AG09309 (cell line): ENCODE measurements at places on chromosomes 4 and X.

DNA sequence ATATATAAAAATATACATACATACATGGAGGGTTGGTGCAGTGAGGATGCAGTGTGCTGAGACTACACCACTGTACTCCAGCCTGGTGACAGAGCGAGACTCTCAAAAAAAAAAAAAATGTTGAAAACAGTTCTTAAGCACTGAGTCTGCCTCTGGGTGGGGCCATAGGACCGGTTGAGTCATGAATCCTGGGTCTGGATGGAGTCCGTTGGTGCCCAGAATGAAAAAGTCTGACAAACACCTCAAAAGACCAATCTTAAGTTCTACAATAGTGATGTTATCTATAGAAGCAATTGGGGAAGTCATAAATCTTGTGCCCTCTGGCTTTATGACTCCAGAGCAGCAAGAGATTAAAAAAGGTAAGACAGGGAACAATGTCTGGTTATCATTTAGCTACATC is 70.4 kb downstream of the FGFBP1 start:
- no peak for DNase-seq

GRCh38 chr4:688854-689681 is at the start of gene SLC49A3:
Gene SLC49A3, minus strand, starts transcription at chr4:689151. Its CDS starts 24 bp downstream, at chr4:689127.
- no peak for DNase-seq

- no peak for DNase-seq
Observed at GRCh38 chr4:126916049-126916625, 716.6 kb upstream of the INTU start.

- no peak for DNase-seq
Observed at GRCh38 chr4:54548098-54548620, 109.6 kb upstream of the KIT start.

DNA sequence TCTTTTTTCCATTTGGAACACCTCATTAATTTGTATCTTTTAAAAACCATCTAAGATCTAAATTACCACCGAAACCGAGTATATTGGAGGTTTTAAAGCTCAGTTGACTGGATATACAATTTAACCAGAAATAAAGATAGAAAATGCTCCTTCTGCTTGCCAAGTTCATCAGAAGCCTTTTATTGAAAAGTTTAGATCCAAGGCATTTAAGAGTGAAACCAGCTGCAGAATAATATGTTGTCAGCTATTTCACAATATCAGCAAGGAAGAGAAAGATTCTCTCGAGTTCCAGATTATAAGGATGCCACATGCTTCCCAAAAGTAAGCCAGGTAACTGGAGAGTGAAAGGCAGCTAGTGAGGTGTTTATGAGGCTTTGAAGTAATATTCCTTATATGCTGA is 217.4 kb downstream of the DCTD start:
- no peak for DNase-seq

GRCh38 chr4:176979416-176979815 is 186.7 kb upstream of the VEGFC start:
- DNase-seq: no peak

DNA sequence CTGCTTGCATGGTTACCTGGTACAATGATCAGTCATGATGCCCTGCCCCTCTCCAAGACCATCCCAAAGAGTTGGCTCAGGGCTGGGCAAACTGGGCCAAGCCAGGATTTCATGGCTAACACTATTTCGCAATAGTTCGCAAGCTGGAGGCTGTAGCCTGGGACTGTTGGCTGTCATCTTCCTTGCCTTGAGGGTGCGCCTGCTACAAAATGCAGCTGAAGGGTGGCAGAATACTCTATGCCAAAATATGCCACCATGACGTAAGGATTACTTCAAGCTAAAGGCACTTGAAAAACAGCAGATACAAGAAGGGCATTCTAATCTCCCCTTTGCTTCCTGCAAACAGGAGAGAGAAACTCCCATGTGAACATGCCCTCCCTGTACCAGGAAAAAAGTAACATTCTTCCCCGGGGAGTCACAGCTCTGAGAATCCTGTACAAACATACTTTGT is 21.0 kb downstream of the SAT1 start:
- DNase-seq: no peak

GRCh38 chrX:49166914-49167739 is 4.6 kb downstream of the MAGIX start:
- DNase-seq: peak; percentile 49

- no peak for DNase-seq
Observed at GRCh38 chr4:104719539-104720230, 225.0 kb upstream of the CXXC4 start.

GRCh38 chr4:136246876-136247275 is 1285.4 kb downstream of the PCDH18 start:
- DNase-seq: no peak

DNA sequence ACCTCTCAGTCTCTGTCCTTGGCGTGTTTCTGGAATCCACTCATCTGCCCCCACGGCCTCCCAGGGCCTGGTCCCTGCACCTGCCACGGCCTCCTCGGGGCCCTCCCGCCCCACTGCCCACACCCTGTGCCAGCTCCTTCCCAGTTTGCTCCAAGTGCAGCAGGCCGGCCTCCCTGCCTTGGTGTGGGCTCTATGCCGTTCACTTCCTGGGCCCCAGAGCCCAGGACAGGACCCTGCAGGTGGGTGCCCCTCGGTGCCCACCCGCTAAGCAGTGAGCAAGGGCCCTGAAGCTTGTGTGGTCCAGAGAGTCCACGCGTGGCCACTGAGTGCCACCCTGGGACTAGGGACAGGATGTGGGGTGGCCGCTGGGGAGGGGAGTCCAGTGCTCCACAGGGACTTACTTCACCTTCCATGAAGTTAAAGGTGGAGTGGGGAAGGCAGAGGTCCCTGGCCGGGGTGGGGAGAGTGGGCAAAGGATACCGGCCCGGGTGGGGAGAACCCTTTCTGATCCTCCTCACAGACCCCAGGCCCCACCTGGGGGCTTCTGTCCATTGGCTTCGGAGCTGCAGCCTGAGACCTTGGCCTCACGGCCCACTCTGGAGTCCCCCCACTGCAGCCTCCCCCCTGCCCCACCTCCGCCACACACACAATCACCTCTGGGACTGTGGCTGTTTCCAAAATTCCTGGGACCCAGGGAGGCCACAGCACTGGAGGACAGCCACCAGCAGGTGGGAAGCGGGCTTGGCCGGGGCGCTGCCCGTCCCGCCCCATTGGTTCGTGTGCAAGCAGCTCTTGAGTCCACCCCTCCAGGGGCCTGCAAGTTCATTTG is 60.0 kb upstream of the NKX1-1 start:
- DNase-seq: no peak

DNA sequence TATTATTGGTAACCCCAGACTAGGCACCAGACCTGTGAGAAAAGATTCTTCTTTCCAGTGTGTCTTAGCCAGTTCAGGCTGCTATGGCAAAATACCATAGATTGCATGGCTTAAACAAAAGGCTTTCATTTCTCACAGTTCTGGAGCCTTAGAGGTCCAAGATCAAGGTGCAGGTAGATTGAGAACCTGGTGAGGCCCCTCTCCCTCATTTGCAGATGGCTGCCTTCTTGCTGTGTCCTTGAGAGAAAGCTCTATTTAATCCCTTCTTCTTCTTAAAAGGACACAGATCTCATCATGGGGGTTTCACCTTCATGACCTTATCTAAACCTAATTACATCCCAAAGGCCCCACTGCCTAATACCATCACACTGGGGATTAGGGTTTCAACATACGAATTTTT is 3.5 kb upstream of the PDLIM3 start:
- DNase-seq: no peak

- DNase-seq: no peak
Observed at GRCh38 chr4:168683595-168683994, 186.7 kb downstream of the PALLD start.

- no peak for DNase-seq
Observed at GRCh38 chr4:3269991-3270611, 21.1 kb downstream of the MSANTD1 start.

GRCh38 chr4:142348613-142349021 is 497.5 kb downstream of the INPP4B start:
- no peak for DNase-seq

GRCh38 chr4:159425737-159426305 is 322.9 kb downstream of the RAPGEF2 start:
- DNase-seq: no peak

DNA sequence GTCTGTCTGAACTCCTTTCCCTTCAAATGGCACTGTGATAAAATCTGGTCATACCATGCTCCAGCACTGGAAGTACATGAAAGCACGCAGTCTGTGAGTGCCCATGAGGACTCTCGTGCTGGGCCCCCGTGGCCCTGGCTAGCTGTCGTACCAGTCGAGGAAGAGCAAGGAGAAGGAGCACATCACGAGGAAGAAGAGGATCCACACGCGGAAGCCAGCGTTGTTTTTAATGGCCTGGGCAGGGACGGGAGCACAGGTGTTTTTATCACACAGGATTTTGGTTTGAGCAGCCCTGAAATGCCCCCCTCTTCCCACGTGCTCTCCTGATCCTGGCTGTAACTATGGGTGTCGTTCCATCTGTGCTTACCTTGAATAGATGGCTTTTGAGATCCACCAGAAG is 33.0 kb downstream of the NSG1 start:
- no peak for DNase-seq

DNA sequence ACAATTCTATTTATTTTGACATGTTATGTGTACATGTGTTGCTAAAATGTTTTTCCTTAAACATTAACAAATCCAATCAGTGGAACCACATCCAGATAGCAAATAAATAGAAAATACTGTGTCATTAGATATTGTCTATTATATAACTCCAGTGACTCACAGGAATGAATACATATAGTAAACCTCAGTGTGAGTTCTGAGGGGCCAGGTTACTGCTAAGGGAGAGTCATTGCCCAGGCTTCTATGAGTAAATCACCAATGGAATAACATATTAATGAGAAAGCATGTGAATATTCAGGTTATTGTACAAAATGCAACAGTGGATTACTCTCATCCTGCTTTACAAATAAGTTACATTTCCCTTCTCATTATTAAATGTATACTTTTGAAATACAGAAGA is 27.2 kb downstream of the TACR3 start:
- DNase-seq: no peak

DNA sequence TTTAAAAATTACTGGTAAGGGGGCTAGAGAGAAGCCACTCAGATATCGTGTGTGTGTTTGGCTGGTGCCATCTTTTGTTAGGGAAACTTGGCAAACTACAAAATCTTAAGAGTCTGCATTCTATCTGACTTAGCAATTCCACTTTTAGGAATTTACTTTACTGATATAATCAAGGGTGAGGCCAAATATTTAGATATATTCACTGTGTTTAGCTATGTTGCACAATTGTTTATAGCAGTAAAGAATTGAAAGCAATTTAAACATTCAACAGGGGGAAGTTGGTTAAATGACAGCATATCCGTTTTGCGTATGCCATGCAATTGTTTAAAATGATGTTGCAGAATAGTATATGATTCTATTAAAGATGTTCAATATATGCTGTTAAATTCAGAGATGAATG is 6.4 kb upstream of the HERC3 start:
- no peak for DNase-seq

- DNase-seq: no peak
Observed at GRCh38 chrX:153668423-153669173, 5.0 kb downstream of the PNCK start.

DNA sequence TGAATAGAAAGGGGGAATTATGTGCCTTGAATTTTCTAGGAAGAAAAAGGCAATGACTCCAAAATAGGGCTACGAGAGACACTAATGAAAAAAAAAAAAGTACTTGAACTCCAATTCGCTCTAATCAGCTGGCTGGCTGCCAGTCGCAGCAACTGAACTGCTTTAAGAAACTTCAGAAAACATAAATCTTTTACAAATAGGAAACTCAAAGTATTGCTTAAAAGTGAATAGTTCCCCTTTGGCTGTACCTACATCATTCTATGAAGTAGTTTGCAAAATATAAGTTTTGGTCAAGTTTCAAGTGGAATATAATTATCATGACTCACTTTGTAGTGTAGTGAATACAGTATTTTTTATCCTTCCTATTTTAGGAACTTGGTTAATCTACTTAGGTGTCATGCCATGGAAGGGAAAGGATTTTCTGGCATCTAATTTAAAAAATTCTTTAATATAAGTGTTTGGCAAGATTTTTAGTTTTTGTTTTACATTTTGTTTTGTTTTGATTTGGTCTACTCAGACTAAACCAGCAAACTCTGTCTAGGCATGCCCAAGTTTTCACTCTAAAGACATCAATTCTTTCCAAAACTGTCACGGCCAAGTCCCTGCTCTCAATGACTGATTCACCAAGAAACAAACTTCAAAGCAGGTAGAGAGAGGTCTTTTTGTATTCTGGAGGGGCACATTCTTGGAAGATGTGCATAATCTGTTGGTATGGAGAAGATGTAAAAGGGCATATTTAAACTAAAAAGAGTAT is 382.4 kb upstream of the GALNT7 start:
- DNase-seq: no peak

GRCh38 chr4:97819294-97819693 is 324.0 kb downstream of the STPG2 start:
- DNase-seq: no peak

DNA sequence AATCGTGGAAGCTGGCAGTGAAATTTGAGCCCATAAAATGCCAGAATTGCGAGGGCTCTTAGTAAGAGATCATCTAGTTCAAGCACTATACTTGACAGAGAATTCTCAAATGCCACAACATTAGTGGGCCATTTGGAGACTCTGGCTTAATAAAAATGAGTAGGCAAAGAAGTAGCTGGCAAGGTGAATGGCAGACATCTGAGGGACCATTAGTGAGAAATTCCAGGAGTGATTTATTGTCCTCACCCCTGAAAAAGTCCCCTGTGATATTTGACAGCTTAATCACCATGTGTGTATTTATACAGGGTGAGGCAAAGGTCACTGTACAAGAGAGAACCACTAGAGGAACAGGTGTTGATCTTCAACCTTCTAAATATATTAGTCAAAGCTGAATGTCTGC is 207.5 kb downstream of the CHRDL1 start:
- DNase-seq: no peak

DNA sequence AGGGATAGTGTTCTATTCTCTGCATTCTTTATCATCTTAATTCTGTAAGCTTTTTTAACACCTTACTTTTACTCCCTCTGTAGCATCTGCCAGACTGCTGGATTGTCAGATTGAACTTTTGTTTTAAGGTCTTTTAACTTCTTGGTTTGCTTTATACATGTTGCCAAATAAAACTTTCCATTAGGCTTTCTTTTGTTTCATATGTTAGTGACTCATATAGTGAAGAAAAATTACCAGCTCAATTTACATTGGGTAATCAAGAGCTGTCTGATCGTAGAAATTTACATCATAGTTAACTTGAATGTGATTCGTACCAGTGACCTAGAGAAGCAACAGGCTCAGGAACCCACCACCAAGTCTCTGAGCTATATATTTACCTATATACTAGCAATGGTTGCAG is 28.5 kb upstream of the KLHL4 start:
- DNase-seq: no peak

GRCh38 chr4:21205821-21206531 is 505.7 kb downstream of the PACRGL start:
- no peak for DNase-seq

DNA sequence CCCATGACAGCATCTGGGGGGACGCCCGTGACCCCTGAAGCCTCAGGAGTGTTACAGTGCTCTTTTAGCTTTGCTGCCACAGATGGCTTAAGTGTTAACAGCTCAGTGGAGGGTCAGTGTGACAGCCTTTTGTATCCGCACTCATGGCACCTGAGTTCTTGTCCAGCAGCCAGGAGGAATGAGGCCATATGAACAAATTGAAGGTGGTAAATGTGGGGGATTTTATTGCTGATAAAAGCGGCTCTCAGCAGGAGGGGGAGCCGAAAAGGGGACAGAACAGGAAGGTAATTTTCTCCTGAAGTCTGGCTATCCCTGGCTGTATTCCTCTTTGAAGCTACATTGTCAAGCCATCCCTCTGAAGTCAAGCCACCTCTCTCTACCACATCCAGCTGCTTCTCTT is 441.0 kb downstream of the RAPGEF2 start:
- no peak for DNase-seq

GRCh38 chrX:148573119-148573518 is 72.7 kb downstream of the AFF2 start:
- DNase-seq: no peak

- no peak for DNase-seq
Observed at GRCh38 chr4:56311299-56311975, 75.9 kb downstream of the AASDH start.
